MCF 10A (cell line): ENCODE measurements at places on chromosomes 12 and 14. TPM values are rescaled to one million over a fixed set of nuclear protein-coding genes. Genes with fewer than 3 reads are reported as not detected.

GRCh38 chr14:43795600-43796228 lies 711.4 kb downstream of the FSCB start:
- DNase-seq: peak; percentile 35

- DNase-seq: peak; percentile 16
Observed at GRCh38 chr12:92943482-92944250, 14.6 kb upstream of the EEA1 start.

- DNase-seq: no peak
Observed at GRCh38 chr14:104794993-104795780, at the start of gene AKT1. TSS of gene AKT1 (minus strand) at chr14:104795748. CDS start at chr14:104792643, 3,105 bp downstream.

DNA sequence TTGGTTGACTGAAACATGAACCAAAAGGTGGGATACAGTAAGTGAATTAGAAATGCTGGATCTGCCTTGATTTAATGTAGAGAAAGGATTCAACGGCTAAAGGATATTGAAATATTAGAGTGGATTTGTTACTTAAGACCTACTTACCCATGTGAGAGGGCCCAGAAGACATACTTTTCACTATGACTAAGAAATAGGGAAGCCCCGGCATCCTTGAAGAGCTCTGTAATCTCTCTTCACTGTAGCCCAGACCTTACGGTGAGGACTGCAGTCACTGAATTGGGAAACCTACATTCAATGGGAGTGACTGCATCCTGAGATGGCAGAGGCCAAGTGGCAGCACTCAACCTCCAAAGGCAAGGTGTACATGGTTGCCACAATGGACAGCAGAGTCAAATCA lies 52.5 kb downstream of the KANSL2 start:
- no peak for DNase-seq

DNA sequence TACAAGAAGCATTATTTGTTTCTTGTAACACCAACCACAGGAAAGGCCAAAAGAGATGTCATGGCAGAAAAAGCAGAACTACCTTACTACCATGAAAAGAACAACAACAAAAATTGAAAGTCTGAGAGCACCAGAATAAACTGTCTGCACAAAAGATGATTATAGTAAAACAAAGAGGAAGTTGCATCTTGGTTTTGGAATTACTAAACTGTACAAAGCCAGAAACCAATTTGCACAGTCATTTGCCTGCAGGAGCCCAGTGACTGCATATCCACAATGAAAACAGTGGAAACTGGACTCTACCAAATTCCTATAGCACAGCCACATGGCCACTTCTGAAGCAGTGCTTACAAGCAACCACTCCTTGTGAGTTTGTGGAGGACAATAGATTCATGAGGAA lies 276.2 kb downstream of the SSPN start:
- DNase-seq: no peak

The BDKRB2 gene
- total RNA-seq: 1.4 and 2.8 TPM in 2 replicates

DNA sequence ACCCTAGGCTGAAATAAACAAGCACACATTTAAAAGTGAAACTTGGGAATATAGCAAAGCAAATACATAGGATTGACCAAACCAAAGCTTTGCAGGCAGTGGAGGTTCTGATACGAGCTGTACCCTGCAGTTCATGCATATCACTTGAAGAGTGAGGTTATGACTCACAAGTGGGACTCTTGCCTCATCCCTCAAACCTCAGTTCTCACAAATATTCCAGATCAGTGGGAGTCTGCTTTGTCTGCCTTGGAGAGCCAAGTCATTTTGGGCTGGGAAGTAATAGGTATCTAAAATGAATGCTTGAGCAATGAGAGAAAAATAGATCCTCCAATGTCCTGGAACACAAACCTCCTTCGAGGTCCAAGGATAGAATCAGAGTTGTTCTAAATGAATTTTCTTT lies 116.4 kb downstream of the LRIG3 start:
- peak; percentile 81 for DNase-seq

- no peak for DNase-seq
Observed at GRCh38 chr12:25293653-25294052, 42.9 kb upstream of the KRAS start.

DNA sequence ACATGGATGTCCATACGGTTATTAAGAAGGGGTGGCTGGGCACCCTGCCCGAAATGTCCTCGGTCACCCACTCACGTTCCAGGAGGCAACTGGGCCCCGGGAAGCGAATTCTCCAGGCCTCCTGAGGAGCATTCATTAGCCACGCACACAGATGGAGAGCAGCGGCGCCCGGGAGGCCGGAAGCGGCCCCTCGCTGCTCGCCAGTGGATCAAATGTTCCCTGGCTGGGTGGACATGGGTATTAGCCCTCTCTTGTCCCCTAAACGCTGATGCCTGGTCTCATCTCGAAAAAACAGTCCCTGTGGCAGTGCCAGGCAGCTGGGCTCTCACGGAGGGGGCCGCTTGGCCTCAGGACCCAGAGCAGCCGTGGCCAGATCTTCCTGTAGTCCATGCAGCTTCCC lies 59.0 kb upstream of the DLK1 start:
- DNase-seq: no peak

The RNASE4 gene
- total RNA-seq: 1.2 and 2.4 TPM in 2 replicates

DNA sequence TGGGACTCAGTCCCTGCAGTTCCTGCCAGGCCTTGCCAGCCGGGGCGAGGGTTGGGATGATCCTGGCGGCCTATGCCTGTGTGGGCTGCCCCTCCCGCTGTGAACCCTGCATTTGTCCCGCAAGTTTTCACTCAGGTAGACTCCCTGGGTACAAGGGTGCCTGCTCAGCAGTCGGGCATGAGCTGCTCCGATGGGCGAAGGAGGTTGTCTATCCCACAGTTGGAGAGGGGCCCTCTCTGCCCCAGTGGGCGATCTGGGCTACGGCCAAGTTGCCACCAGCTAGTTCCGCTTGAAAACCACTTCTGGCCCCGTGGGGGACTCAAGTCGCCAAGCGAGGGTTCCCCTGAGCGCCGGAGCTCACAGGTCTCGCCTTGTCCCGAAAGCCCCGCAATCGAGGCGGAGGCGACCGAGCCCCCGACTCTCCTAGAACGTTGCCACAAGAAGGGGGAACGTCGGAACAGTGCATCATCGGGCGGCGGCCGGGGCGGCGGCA lies 365 bp upstream of the TPI1 start:
- DNase-seq: no peak

DNA sequence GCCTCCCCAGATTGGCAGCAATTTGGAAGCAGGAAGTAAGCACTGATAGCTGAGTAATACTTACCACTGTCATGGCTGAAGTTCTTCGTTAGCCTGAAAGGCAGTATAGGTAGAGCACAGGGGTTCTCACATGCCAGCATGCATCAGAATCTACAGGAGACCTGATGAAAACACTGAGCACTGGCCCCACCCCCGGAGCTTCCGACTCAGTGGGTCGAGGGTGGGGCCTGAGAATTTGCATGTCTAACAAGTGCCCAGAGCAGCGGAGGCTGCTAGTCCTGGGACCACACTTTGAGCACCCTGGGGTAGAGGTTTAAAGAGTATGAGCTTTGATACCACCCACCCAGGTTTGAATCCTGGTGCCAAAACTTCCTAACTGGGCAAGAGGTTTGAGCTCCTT lies 89.6 kb downstream of the FBXW8 start:
- no peak for DNase-seq

The SYT1 gene
- 7.4 and 10.4 TPM in 2 replicates for total RNA-seq

DNA sequence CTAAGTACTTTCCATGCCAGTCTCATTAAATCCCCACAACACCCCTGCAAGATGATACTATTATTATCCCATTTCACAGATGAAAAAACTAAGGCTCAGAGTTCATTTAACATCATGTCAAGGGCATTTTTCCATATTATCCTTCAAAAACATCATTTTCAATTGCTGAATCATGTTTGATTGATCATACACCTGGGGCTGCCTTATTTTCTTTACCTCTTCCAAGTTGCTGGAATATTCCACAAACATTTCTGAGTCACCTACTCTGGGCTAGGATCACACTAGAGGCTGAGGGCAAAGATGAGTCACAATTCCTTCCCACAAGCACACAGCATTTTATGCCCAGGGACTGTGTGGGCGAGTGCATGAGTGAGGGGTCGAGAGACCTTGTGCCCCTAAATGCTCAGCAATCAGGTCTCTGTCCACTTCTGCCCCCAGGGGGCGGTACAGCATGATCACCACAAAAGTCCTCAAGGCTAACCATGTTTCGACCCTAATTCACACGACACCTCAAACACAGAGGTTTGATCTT lies 14.1 kb upstream of the TMEM119 start:
- peak; percentile 84 for DNase-seq

The PLEKHH1 gene
- total RNA-seq: 5.8 and 6.0 TPM in 2 replicates

GRCh38 chr12:2813214-2814185 lies 1.0 kb downstream of the ITFG2 start:
- DNase-seq: peak; percentile 81

DNA sequence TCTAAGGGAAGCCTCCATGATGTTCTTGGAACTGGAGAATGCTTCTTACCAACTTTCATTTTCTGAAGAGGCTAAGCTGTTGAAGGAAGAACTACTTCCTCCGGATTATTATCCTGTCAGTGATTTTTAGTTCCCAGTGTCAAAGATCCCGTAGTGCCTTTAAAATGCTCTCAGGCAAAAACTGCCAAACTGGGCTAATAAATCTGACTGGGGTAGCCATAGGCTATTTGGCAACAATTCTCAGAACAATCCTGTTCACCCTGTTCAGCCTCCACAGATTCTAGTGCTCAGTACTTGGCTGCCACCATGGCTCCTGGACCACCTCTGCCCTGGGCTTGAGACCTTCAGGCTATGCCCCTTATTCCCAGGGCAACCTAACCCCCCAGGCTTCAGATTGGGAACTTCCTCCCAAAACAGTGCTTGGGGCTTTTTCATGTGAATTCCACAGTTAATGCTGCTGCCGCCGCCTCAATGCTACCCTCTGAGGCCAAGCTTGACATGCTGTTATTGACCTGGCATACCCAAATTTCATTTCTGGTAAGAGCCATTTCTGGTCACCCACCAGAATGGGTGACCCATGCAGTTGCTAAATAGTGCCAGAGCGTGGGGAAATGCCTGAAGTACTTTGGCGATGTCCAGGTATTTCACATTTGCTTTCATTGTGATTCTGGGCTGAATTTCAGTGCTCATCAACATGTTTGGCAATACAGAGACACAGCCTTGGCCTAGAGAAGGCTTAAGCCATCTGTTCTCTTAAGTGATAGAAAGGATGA lies 110.0 kb upstream of the ARHGAP5 start:
- DNase-seq: no peak

The CCDC197 gene
- total RNA-seq: not detected in 2 replicates

DNA sequence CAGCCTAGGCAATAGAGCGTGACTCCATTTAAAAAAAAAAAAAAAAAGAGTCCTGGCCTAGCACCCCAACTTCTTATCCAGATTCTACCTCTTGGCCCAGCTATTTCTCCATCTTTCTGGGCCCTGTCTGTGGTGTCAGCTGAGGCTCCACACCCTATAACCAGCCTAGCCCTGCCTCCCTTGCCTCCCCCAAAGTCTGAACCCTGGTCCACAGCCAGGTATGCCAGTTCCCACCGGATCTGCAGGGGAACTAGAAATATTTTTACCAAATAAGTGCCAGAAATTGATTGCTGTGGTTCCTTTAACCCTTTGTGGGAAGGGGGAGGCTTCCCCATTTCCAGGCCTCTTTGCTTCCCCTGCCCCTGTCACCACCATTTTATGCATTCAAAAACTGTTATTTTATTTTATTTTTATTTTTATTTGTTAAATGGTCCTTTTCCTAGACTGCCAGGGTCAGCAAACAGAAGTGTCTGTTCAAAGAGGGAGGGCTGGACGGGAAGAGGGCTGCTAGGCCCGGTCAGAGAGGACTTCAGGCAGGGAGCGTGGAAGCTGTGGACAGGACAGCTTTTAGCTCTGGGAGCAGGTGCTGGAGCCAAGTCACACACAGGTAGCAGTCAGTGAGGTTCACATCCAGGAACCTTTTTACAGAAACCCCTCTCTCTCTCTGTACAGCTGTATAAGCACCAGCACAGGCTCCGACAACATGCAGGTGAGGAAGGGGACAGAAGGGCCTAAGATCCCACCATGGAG lies 23.2 kb downstream of the TTC9 start:
- DNase-seq: no peak

- no peak for DNase-seq
Observed at GRCh38 chr12:1102791-1103450, 111.9 kb downstream of the ERC1 start.
